Temporal lobe (tissue), 4 donors: ENCODE measurements at places on chromosomes 1 and 21. TPM values are rescaled to one million over a fixed set of nuclear protein-coding genes. Genes with fewer than 3 reads are reported as not detected.

CYP4A22 gene
- not detected for total RNA-seq

NBPF4 gene
- total RNA-seq, result not detected

OR2T33 gene
- not detected for total RNA-seq

RAB3B gene
- 12.5 TPM for total RNA-seq

TRPM2 gene
- total RNA-seq, result 2.0 TPM

LYPD8 gene
- not detected for total RNA-seq

KRTAP7-1 gene
- total RNA-seq, result not detected

KIF2C gene
- 2.2 TPM for total RNA-seq

TEX38 gene
- total RNA-seq, result not detected

CFHR1 gene
- 0.25 TPM for total RNA-seq

KRTAP13-2 gene
- not detected for total RNA-seq

KCNT2 gene
- total RNA-seq, result 26.6 TPM

USP25 gene
- 59.7 TPM for total RNA-seq

COL24A1 gene
- total RNA-seq, result 0.74 TPM
